Stimulated activated CD8-positive, alpha-beta memory T cell treated with anti-CD3 and anti-CD28 coated beads, Interleukin-2, amount 100 ng/mL, for 1 hour (primary cell): ENCODE measurements at places on chromosomes 12 and 14.

DNA sequence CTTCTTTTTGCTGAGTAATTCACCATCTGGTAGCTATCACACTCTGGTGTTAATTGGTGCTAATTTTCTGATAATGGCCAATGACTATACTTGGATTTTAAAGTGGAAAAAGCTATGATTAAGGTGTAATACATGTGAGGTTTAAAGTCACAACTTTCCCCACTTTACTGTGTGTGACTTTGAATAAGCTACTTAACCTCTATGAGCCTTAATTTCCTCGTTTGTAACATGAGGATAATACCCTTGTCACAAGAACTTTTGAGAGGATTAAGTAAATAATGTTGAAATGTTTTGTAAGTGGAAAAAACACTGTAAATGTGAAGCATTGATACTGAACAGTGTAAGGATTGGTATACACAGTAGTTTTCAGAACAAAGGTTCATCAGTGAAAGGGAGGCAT, 65.3 kb downstream of the MSRB3 start:
- no peak for DNase-seq

- DNase-seq: no peak
Measured at GRCh38 chr12:15701206-15701605, 88.0 kb downstream of the EPS8 start.

DNA sequence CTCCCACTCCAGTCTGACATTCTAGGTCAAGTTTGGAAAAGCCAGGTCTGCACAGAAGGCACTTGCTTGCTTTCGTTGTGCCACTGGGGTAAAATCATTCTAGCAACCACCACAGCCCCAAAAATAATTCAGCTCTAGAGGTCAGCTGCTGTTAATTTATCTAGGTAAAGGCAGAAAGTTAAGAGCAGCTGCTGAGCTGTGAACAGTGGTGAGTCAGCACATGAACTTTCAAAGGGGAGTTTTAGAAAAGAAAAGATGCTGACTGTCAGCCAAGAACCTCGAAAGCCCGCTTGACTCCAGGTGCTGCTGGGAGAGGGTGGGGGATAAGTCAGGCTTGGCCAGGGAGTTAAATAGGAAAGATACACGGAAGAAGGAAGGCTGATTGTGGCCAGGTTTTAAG, 12.7 kb downstream of the CCDC197 start:
- no peak for DNase-seq

GRCh38 chr12:10689146-10689545, 15.3 kb upstream of the STYK1 start:
- DNase-seq: no peak

DNA sequence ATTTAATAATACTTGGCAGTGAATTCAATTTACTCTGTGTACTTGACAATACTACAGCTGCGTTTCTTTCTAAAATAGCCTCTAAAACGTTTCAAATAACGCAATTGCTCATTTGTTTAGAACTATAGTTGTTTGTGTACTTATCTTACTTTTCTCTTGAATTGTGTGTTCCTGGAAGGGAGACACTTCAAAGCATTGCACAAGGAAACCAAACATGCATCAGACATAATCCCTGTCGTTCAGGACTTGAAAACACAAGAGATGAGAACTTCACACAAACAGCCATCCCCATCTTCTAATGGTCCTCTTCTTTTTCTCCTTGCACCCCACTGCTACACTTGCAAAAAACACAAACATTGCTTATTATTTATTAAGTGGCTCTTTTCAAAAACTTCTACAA, 38.5 kb downstream of the PTGER2 start:
- DNase-seq: no peak

DNA sequence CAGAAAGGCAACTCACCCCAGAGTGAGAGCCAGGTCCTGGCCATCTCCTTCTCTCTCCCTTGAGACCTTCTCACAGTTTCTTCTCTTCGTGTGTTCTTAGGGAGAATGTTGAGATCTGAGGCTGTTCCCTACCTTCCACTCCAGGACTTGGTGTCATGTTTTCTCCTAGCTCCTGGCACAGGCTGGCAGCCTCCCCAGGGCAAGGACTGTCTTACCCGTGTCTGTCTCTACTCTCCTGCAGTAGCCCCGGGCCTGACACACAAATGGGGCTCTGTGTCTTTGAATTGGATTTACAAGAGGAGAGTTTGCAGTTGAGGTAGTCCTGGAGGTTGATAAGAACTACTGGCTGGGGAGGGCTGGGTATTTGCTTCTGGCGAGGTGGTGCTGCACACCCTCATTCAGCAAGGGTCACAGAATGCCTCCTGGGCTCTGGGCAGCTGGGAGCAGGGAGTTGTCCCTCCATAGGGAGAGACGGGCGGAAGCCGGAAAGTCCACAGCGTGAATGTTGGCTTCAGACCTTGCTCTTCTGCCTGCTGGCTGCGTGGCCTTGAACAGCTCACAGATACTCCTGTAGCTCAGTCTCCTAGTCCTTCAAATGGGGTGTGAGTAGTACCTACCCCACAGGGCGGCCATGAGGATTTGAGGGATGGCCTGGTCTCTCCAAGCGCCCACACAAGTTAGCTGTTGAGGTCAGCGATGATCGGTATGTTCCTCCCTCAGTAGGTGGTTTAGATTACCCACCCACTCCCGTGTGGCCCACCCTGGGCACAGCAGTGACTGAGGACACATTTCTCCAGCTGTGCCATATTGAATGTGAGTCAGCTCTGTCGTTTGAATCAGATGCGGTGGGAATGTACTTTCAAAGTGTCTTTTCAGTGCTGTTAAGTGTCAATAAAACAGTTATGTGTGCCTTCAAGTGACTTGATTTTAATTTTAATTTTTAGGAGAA, 10.2 kb downstream of the EP400 start:
- DNase-seq: no peak

DNA sequence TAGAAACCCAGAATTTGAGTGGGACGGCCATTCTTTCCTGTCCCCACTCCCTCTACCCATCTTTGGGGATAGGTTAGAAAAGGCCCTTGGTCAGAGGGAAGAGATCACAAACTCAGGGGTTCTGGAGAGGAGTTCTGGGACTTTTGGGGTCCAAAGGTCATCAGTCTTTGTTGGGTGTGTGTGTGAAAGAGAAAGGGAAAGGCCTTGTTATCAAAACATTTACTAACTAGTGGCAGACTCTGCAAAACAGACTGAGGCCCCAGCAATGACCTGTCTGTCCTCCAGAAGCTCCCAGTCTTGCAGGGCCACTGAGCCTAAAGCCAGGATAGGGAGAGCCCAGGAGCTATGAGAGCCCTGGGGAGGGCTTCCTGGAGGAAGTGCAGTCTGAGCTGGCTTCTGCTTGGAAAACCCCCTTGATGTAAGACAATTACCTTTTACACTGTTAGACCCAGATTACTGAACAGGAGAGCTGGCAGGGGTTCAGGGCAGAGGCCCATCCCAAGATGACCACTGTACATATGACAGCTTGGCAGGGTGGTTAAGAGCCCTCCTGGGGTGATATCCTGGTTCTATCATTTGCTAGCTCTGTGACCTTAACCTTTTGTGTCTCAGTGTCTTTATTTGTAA, 429.1 kb upstream of the CCDC196 start:
- DNase-seq: no peak

DNA sequence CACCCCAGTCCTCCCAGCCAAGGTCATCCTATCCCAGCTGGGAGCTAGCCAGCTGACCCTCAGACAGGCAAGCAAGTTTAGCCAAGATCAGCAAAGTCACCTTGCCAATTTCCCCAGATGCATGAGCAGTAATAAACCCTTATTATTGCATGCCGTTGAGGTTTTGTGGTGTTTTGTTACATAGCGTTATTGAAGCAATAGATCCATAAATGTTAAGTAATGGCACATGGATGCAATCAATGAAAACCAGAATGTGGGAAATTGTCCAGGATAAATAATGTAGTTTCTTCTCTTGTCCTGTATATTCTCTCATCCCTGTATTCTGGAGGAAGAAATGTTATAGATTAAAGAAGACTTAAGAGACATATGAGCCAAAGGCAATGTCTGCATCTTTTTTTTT, 18.0 kb upstream of the TMEM260 start:
- no peak for DNase-seq

- peak; percentile 11 for DNase-seq
Measured at GRCh38 chr14:63938198-63939005, 85.6 kb downstream of the SYNE2 start.

- peak; percentile 10 for DNase-seq
Measured at GRCh38 chr14:23478109-23478759, 8.7 kb downstream of the NGDN start.

GRCh38 chr12:12599750-12600643, 11.7 kb upstream of the CREBL2 start:
- DNase-seq: no peak

GRCh38 chr14:24578558-24578957, 2.5 kb upstream of the CTSG start:
- DNase-seq: no peak

- peak; percentile 53 for DNase-seq
Measured at GRCh38 chr14:91405241-91405721, 12.3 kb downstream of the CCDC88C start.

- no peak for DNase-seq
Measured at GRCh38 chr12:73769337-73769736, 768.3 kb upstream of the ATXN7L3B start.

DNA sequence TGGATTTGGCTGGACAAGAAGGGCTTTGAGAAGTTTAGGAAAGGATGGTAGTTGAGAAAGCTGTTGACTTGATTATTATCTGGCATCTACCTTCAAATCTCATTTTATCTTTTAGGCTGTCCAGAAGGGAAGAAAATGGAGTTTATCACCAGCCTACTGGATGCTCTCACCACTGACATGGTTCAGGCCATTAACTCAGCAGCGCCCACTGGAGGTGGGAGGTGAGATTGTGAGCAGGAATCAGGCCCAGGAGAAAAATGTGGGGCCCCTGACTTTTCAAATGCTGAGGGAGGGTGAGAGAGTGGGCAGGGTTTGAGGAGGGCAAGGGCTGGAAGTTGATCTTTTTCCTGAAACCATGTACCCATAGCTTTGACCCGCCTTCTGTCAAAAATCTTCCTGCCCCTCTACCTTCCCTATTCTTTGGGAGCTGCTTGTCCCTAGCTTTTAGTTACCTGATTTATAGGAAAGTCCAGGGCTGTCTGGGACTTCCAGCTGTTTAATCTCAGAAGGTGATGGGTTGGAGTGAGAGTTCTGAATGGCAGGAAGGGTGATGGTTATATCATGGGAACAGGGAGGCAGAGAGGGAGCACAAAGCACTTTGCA, 134.2 kb downstream of the SMOC1 start:
- DNase-seq: no peak

DNA sequence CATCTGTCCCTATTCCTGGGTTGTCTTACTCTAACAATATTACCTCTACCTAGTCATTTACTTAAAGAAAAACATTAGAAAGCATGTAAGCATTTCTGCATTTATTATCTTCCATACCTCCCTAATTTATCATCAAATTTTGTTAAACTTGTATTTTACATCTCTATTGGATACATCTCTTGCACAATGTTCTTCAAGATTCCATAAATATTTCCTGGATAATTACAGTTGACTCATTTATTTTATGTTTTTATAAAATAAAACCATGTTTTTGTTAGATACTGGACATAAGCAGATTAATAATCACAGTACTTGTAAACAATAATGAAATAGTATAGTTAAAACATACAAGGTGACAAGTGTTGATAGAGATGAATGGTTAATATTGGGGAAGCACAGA, 209.0 kb downstream of the TMTC3 start:
- DNase-seq: no peak

DNA sequence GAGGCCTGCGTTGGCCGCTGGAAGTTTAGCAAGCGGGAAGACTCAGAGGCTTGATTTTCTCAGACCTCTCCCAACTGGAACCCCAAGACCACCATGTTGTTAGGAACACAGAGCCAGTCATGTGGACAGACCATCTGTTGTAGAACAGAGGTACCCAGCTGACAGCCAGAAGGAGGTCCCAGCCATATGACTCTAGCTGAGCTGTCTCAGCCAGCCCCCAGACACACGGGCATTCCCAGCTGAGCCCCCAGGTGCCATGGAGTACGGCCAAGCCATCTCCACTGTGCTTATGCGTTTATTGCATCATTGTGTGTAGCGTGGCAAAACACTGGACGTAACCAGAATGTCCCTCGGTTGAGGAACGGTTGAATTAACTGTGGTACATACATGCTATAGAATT, 421.9 kb downstream of the TMEM132D start:
- DNase-seq: no peak

- no peak for DNase-seq
Measured at GRCh38 chr12:110528277-110528839, 26.2 kb downstream of the RAD9B start.

- no peak for DNase-seq
Measured at GRCh38 chr14:34993426-34993825, 10.6 kb downstream of the SRP54 start.

- no peak for DNase-seq
Measured at GRCh38 chr14:28767853-28768741, 1.5 kb downstream of the FOXG1 start.

GRCh38 chr14:60206837-60207533, 41.8 kb upstream of the DHRS7 start:
- DNase-seq: no peak

DNA sequence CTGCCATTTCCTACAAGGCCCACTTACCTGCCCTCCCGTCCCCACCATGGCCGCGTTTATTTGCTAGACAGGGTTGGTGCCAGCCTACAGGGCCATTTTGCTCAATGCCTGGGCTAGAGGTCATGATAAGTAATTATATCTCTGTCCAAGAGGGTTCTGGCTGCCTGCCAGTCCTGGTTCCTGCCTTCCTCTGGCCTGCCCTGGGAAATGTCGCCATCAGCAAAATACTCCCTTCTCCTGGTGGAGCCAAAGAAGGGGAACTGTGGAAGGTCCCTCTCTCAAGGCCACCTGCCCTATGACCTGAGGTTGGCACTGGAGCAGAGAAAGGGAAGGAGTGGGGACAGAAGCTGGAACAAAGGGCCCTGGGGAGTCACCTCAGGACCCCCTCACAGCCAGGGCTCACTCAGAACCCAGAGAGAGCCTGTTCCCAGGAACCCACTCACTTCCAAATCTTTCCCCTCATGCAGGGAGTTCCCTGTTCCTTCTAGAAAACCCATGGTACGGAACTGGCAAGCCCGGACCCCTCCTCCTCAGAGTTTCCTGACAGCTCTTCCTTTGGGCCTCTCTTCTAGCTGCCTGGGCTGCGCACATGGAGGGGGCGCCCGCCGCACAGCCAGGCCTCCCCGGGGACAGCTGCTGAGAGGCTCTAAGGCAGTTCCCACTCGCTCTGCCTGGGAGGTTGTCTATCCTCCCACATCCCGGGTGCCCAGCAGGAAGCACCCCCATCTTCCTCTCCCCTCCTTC, 280.5 kb downstream of the DPF3 start:
- DNase-seq: no peak

- no peak for DNase-seq
Measured at GRCh38 chr12:118052324-118053070, 8.5 kb downstream of the WSB2 start.
